ENCODE measurements at places on chromosomes 6 and 20.

- DNase-seq: no peak
Observed at GRCh38 chr20:16477632-16478031, 95.6 kb downstream of the KIF16B start.

DNA sequence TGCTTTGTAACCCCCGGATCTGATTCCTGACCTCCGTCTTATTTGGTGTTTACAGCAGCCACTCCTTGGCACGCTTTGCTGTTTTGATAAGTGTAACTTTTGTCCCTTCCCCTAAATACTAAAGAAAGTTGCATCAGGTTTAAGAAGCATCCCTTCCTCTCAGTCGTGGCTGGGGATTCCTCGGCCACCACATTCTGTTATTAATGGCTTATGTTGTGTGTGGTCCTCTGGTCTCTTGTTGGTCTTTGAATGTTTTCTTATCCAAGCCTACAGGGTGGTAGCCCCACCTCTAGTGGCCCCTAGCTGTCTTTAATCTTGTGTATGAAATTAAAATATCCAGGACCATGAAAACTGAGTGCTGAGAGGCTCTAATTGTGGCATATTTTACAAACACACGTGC lies 37.5 kb upstream of the FNDC1 start:
- no peak for DNase-seq

DNA sequence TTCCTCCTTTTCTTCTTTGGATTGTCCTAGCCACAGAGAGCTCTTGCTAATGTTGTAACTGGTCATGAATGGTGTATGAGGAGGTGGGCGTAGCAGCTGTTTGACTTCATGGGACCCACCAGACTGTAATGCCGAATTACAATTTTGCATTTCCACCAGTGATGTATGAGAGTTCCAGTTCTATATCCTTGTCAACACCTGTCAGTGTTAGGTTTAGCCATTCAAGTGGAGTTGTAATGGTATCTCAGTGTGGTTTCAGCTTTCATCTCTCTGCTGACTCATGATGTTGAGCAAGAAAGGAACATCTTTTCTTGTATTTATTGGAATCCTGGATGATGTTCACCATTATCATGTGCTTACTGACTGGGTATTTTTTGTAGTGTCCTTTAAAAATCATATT lies 5.1 kb downstream of the IGF2R start:
- no peak for DNase-seq

- no peak for DNase-seq
Observed at GRCh38 chr6:101840100-101840499, 446.6 kb downstream of the GRIK2 start.

DNA sequence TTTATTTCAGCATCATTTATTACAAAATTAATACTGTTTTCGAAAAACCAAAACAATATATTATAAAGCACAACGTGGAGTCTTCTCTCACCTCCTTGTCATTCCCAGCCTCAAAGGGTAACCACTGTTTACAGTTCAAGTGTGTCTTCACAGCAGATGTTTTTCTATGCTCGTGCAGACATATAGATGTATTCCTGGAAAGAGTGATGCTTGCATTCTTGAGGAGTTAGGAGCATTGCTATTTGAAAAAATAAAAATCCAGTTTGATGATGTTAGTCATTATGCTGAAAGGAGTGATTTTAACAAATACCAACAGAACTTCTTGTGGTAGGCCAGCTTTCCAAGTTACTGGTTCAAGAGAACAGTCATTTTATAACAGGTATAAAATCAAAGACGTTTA lies 234.9 kb downstream of the BCKDHB start:
- no peak for DNase-seq

- no peak for DNase-seq
Observed at GRCh38 chr20:62487561-62488354, 12.0 kb upstream of the GATA5 start.

All from stimulated activated CD8-positive, alpha-beta memory T cell treated with anti-CD3 and anti-CD28 coated beads, Interleukin-15, amount 100 ng/mL, for 1 hour (primary cell).